ENCODE measurements at places on chromosomes 11 and 22.

- DNase-seq: no peak
These were observed 18.1 kb downstream of the DRD4 start for GRCh38 chr11:655036-655726.

DNA sequence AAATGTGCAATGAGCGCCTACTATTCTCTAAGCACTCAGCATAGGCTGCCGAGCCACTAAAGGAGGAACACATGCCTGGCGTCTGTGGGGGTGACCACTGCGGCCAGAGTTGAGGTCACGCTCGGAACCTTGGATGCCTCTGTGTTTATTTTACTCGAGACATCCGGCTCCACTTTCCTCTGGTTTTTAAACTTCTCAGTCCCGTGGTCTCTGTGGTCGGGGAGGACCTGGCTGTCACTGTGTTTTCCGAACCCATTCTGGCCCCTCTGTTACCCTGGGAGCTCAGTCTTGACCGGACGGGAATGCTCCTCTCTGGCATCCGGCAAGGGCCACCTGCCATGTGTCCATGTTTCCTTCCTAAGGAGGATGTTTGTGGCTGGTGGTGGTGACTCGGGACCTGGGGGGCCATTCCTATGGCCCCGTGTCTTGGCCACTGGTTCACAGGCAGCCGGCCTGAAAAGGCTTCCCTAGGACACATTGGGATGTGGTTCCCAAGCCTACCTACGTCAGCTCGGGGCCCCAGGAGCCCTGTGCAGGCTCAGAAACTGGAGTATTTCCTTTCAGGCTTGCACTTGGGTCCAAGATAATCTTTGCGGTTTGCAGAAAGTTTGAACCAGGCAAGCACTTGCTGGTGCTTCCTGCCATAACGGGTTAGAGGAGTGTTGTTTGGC lies 46.7 kb upstream of the PARVG start:
- no peak for DNase-seq

- no peak for DNase-seq
These were observed 49.7 kb upstream of the A4GALT start for GRCh38 chr22:42770448-42770726.

- no peak for DNase-seq
These were observed 92.6 kb downstream of the DBX1 start for GRCh38 chr11:20067665-20068064.

DNA sequence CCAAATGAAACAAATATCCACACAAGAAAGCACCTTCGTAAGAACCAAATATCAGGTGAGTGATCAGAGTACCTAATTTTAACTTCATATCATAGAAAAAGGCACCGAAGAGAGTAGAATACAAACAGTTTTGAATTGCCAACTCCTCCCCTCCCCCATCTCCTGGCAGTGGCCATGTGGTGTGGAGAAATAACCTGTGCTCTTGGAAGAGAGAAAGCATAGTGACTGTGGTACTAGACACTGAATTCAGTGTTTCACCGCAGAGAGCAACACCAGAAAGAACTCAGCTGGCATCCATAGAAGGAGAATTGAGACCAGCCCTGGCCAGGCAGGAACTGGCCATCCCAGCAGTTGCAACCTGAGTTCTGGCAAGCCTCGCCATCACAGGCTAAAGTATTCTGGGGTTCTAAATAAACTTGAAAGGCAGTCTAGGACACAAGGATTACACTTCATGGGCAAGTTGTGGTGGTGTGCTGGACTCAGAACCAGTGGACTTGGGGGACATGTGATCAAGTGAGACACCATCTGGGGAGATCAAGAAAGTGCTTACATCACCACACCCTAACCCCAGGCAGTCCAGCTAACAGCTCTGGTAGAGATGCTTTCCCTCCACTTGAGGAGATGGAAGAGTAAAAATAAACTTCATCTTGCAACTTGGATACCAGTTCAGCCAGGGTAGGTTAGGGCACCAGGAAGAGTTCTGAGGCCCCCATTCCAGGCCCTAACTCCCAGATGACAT lies 1003.2 kb downstream of the NTM start:
- no peak for DNase-seq

DNA sequence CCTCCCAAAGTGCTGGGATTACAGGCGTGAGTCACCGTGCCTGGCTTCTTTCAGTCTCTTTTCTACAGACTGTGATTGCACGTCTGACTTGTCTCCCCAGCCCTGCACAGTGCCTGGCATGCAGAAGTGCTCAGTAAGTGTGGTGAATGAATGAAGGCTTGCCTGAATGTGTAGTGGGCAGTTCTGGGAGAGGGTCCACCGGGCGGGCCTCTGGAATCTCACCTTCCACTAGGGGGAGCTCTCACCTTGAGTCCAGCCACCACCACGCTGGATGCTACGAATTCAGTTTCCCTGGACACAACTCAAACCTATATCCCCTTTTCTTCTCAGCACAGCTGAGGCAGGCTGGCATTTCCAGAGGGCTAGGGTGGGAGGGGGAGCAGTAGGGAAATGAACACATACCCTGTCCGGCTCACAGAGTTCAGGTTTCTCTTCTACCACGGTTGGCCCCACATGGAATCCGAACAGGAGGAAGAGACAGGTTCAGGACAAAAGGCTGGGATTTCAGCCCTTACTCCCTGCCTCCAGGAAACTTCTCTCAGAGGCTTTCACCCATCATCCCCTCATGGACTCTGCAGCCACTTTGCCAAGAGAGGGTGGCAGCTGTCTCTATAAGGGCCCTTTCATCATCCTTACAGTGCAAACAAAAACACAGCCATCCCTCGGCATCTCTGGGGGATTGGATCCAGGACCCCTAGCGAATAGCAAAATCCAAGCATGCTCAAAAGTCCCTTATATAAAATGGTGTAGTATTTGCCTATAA lies 86.8 kb downstream of the NECTIN1 start:
- DNase-seq: peak; percentile 43

- DNase-seq: no peak
These were observed 24.3 kb downstream of the PATL1 start for GRCh38 chr11:59644528-59644927.

DNA sequence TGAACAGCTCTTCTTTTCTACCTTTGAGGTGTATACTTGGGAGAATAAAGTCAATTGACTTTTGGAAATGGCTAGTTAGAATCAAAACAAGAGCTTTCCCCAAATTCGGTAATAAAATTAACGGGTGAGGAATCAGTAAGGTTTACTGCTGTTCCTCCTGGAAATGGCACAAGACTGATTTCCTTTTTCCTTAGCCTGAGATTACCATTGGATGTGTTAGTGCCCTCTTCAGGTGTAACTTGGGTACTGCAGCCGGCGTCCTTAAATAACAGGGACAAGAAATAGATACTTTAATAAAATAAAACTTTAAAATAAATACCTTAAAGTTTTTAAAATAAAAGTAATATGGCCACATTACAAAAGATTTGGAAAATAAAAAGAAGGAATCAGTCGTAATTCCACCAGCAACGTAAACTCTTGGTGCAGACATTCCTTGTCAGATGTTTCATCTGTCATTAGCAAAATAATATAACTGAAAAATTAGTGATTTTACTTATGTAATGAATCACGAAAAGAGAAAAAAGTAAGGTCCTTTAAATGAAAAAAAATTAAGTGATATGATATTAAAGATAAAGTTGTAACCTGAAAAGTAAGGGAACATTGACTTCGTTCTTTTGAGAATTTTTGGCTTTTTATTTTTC lies 29.7 kb downstream of the ZFTA start:
- DNase-seq: peak; percentile 82

DNA sequence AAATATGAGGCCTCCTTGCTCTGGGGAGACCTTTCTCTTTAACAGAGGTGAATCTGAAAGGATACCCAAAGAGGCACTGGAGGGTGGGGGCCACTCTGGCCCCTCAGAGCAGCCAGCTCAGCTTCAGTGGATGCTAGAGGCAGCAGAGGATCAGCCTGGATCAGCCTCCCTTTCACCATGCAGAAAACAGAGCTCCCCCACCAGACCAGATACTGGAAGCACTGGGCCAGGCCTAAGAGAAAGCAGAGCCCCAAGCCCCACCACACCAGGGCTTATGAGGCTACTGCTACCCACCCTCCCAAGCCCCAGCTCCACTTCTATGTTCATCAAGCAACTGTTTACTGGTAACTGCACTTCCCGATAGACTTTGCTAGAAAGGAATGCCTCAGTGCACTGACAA lies 4.0 kb upstream of the SLC43A3 start:
- DNase-seq: no peak

- DNase-seq: no peak
These were observed 7.9 kb downstream of the ADORA2A start for GRCh38 chr22:24435323-24435645.

GRCh38 chr11:75275581-75275980 lies 35.0 kb downstream of the TPBGL start:
- peak; percentile 62 for DNase-seq

DNA sequence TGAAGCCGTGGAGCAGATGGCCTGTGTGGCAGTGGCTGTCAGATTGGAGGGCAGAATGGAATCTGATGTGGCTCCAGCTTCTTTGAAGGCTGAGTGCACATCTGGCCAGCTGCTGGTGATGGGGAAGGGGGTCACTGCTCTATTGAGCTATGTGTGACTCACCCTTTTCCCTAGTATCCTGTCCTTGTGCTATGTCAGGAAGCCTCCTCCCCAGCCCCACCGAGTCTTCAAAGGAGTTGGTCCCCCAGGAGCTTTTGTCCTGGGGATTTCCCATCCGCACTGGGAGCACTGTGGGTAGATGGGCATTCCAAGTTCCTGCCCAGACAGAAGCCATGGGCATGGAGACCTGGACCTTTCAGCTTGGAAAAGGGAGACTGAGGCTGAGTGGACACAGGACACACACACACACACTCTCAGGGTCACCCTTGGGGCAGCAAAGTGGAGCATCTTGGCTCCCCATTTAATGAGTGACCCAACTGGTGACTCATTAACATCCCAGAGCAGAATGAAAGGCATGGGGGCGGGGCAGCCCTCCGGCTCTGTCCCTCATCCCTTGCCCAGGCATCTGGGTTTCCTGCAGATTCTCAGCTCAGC lies 3.3 kb downstream of the SERPINH1 start:
- DNase-seq: no peak

DNA sequence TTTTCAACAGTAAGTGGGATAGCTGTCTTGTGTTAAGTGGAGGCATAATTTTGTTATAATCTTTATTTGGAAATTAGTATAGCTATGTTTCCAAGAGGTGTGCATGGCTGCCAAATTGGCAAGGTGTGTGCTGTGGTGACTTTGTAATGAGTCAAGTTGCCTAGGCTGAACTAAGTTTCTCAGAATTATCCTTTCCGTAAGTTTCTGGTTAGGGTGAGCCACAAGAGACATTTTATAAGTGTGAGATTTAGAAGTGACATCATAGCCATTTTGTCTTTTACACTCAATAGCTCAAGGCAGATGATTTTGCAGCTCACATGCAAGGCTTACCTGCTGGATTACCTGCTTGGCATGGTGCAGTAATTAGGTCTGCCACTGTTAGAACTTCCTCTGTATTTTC lies 90.3 kb downstream of the C11orf87 start:
- no peak for DNase-seq

- DNase-seq: no peak
These were observed 37.0 kb downstream of the AMPD3 start for GRCh38 chr11:10492084-10492483.

- DNase-seq: no peak
These were observed 259.9 kb upstream of the CTSC start for GRCh38 chr11:88597387-88597786.

GRCh38 chr22:29815580-29815979 lies 22.5 kb downstream of the ASCC2 start:
- no peak for DNase-seq

GRCh38 chr11:6629892-6630631 lies 10.8 kb upstream of the TPP1 start:
- DNase-seq: no peak

GRCh38 chr22:20296598-20296997 lies 23.3 kb downstream of the DGCR6L start:
- no peak for DNase-seq

DNA sequence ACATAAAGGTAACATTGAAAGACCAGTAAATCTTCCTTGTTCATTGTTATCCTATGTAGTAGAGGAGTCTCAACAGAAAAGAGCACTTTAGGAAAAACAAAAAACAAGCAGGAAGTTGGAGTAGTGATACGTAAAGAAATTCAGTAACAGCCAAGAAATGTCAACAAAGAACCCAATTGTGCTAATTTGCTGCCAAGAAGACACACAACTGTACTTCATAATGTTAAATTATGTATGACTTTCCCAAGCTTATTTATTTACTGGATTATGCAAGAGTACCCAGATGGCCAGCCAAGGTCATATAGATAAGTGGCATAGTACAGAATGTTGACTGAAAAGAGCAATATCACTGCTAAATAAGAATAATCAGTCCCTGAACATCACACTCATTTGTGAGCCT lies 264.7 kb upstream of the CCDC179 start:
- DNase-seq: no peak

GRCh38 chr11:10856689-10857458 lies 979 bp downstream of the ZBED5 start:
- DNase-seq: no peak

- no peak for DNase-seq
These were observed 30.6 kb downstream of the KIRREL3 start for GRCh38 chr11:126969865-126970479.

DNA sequence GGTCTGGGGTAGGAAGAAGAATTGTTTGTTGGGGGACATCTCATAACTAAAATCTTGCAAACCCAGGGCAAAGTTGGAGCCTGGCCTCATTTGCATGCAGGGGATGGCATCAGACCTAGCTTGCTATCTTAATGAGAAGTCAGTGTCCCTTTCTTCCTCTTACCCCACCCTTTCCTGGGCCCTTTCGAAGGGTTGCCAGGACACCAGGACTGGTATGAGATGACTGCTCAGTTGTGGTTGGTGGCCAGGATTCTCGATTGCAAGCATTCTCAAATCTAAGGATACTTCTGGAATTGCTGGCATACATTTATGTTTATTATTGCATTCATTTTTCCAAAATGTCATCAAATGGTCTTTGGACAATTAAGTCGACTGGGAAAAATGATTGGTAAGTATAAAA lies 131.0 kb downstream of the SLC1A2 start:
- no peak for DNase-seq

DNA sequence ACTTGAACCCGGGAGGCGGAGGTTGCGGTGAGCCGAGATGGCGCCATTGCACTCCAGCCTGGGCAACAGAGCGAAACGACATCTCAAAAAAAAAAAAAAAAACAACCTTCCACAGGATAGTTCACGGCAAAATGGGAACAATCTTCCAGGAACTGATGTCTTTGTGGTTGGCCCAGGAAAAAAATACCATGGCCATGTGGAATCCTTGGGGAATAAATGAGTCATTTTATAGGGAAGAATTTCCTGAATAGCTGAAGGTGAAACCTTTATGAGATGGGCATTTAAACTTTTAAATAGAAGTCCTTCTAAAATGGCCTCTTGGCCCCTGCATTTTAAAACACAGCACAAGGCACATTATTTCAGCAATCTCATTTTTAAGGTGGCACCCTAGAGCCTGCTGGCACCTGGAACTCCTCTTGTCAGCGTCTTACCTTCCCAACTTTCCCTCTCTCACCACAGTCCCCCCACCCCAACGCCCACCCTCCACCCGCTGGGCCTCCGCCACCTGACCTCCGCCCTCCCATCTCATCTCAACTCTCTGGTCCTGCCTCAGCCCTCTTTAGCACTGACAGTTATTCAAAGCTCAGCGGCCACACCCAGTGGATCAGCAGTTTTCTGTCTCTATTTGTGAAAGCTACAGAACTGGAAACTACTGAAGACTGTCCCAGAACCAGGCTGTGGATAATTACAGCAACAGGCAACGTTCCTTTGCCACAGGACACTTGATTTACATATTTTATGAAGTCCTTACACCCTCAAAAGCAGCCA lies 43.1 kb downstream of the SCGB1A1 start:
- no peak for DNase-seq

- DNase-seq: no peak
These were observed 74.2 kb downstream of the NOX4 start for GRCh38 chr11:89416961-89417360.

GRCh38 chr11:76777876-76778275 lies 5.3 kb upstream of the TSKU start:
- DNase-seq: no peak
